ENCODE measurements at places on chromosomes 13 and 19.

DNA sequence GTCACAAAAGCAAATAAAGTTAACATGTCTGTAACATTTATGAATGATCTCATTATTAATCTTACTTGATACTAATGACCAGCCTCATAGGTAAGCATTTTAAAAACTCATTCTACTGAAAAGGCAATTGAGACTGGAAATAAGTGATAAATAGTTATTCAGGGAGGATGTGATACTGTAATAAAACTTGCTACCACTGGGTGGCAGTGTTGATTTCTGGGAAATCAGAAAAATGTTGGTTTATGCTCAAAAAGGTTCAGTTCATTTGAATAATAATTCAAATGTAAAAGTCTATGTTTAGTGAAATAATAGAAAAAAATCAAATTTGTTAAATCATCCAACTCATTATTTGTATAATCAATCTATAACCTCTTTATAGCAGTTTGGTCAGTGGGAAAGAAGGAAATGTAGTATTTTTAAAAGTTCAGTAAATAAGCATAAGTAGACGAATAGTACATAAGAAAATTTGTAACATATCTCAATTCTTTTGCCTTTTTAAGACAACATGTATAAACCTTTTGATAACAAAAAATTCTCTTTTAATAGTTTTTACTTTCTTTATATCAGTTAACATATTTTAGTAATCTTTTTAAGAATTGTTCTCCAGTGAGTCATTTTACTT lies 9.6 kb downstream of the ABHD13 start:
- DNase-seq = peak; percentile 62

DNA sequence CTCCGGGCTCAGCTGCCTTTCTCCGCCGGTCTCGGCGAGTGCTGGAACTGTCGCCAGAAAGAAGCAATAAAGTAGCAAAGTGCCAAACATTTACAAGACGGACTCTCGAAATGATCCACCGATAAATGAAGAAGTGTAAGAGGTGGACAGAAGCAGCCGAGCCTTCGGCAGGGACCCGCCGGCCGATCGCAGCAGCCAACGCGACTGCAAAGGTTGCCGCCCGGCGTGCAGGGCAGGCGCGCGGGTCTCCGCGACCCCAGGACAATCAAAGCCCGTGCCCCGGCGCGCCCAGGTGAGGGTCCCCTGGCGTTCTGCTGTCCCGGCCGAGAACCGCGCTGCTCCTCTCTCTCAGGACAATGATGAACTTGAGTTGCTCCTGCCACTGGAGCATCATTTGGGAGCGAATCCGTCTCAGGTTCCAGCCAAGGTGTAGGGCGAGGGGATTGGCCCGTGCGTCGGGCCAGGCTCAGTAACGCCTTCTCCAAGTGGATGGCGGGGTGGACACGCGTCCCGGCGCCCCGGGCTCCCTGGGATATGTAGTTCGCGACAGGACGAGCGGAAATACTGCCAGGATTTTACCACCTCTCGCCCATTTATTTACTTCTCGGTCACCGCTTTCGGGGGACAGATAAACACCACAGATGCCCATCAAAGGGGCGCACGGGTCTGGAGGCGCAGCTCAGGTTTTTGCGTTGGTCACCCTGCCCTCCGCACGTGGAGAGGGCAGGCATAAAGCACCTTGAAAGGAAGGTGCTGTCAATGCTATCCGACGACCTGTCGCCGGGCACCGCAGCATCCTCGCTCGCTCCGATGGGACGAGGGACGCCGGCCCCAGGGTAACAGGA lies at the start of the genes BIVM and POGLUT2:
Gene BIVM (plus strand): TSS at position 539 of the 845 bp plus-strand sequence. CDS start 8,149 bp downstream, outside the sequence.
Gene POGLUT2 (minus strand): TSS at position 396 of the 845 bp plus-strand sequence. CDS start 306 bp downstream, at position 90.
- no peak for DNase-seq

DNA sequence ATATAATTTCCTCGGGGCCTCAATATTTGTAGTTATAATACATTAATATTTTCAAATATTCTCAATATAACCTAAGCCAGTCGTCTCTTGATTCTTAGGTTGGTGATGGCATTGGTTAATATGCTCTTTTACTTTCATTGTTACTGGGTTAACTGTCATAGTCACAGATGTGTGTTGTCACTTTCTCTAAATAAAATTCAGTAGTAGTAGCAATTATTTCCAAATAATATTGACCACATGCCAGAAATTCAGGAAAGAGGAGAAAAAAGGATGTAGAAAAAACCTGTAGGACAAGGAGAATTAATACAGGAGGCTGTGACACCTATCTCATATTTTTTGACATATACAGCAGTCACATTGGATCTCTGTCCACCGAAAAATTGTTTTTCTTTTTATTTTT lies 322.7 kb upstream of the SLITRK6 start:
- no peak for DNase-seq

DNA sequence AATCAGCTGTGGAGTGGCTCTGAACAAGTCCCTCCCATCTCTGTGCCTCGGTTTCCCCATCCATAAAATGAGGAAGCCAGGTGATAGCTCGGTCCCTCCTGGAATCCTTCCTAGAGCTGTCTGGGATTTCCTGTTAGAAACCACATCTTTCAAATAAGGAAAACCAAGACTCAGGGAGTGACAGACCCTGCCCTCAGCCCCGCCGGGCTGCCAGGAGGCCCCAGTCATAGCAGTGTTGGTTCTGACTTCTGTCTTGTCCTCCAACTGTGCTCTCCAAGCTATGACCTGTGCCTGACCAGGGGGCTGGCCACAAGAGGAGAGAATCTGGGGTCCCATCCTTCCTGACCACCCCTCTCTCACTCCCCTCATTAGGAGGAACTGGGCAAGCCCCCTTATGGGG lies 1.1 kb upstream of the SHD start:
- DNase-seq = no peak

DNA sequence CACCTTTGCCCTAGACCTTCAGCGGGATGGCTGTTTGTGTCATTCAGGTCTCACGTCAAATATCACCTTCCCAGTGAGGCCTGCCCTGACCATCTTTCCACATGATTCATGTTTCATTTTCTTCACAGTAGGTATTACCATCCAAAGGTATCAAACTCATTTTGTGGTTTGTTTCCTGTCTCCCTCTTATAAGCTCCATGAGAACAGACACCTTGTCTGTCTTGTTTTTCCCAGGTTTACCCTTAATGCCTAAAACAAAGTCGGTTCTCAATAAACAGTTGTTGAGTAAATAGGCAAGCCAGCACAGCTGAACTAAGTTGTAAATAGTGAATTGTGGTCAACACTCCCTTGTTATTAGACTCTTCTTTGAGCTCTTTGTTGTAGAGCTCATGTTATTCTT lies 122.6 kb upstream of the GJB6 start:
- no peak for DNase-seq

- peak; percentile 81 for DNase-seq
Observed at GRCh38 chr19:56309511-56310185, 5.0 kb downstream of the ZSCAN5A start.

- DNase-seq = peak; percentile 77
Observed at GRCh38 chr19:21586311-21587116, 81.1 kb downstream of the ZNF429 start.

GRCh38 chr19:2806736-2807378 lies 12.8 kb upstream of the ZNF554 start:
- DNase-seq = no peak

DNA sequence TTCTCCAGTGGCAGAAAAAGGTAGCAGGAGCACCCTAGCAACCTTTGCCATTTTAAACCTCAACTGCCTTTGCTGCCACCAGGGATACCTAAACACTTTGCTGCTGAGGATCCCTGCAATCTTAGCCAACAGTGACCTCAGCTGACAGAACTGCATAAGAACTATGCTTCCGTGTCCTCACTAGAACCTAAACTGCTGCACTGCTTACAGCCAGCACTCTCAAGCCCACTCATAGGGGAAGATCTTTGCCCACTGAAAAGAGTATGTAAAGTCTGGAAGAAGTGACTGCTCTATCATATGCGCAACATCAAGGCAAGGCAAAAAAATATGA lies 270.0 kb upstream of the PCDH20 start:
- no peak for DNase-seq

GRCh38 chr13:99278200-99278599 lies 20.0 kb upstream of the GPR18 start:
- no peak for DNase-seq

- DNase-seq = no peak
Observed at GRCh38 chr19:56504581-56504980, 3.1 kb upstream of the ZNF471 start.

DNA sequence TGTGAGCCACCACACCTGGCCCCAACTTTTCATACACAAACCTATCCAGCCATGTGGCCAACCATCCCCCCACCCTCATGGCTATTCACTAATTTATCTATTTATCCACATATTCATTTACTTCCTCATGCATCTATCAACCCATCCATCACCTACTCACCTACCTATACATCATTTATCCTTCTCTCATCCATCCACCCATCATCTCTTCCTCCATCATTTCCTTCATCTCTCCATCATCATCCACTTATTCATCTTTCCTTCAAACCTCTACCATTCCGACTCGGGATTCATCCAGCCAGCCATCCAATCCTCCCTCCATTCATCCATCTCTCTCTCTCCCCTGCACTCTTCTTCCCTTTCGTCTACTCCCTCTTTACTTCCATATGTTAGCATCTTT lies 54.6 kb downstream of the RYR1 start:
- no peak for DNase-seq

DNA sequence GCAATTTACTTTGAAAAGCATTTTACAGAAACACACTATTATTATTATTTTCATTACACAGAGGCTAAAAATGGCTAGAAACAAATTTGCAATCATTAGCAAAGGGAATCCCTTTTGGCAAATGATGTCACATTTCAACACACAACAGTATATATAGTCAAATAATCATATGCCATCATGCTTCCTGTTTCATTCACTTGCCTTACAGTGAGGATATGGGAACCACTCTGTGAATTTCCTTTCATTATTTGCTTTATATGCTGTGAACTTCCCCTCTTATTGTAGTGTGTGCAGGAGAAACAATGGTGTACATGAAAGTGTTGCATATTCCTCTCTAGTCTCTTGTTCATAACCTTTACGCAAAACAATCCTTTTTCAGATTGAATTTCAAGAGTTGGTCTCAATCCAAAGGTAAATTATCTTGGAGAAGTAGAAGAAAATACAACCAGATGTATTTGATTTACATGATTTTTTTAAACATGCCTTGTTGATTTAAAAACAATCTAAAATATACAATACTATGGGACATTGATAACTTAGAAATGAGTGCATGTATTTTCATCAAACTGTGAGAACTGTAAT lies 657.3 kb downstream of the EFNB2 start:
- no peak for DNase-seq

DNA sequence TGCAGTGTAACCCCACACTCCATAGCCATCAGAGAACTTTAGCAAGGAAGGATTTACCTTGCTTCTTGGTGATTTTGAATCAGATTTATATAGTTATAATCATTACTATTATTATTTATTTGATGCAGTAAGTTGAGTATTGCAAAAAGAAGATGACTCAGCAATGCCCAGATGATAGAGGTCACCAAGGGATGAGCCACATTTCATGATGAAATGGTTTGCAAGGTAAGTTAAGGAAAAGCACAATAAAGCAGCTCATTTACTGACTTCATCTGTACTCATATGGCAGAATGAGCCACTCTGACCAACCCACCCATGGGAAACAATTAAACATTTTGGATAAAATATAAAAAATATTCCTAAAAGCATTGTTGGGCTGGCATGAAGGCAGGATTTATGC lies 59.1 kb downstream of the AKAP11 start:
- no peak for DNase-seq

- peak; percentile 33 for DNase-seq
Observed at GRCh38 chr19:3556978-3557460, 367 bp downstream of the MFSD12 start.

DNA sequence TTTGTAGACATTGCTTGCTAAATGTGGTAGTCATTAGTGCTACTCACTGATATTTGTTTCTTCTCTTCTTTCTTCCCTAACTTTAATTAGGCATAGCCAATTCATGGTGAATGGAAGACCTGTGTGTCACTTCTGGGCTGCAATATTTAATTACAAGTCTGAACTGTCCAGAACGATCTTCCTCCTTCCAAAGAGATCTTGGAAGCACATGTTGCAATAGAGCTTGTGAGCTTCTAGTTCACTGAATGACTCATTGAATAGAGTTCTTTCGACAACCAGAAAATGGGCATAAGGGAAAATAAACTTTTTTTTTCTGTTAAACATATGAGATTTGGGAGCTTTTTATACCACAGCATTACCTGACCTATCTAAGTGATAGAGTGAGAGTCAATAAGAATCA lies 1264.6 kb downstream of the PCDH9 start:
- no peak for DNase-seq

GRCh38 chr19:17436094-17436873 lies 12.2 kb downstream of the TMEM221 start:
- DNase-seq = no peak

DNA sequence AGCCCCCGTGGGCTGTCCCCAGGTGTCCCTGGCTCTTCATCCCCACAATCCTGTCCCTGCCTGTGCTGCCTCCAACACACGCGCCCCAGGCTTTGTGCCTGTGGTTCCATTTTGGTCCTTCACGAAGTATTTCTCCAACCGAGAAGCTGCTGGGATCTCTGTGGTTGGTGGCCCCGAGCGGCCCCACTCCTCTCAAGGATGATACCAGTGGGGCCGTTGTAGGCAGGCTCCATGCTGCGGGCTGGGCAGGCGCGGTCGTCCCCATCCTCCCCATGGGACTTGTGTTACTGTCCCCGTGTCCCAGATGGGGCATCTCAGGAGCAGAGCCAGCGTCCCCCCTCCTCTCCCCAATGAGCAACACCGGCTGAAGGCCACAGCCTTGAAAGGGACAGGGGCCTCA lies 3.7 kb upstream of the ZNF554 start:
- DNase-seq = no peak

DNA sequence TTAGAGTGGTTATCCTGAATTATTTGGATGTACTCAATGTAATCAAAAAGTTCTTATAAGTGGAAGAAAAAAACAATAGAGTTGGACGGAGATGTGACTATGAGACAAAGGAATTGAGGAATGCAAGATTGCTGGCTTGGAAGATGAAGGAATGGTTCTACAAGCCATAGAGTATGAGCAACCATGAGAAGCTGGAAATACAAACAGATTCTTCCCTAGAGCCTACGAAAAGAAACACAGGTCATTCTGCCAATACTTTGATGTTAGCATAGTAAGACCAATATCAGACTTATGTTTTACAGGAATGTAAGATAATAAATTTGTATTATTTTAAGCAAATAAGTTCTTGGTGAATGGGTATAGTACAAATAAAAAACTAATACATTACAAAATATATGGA lies 249.2 kb downstream of the DIAPH3 start:
- no peak for DNase-seq

- no peak for DNase-seq
Observed at GRCh38 chr19:56838024-56838908, 2.3 kb downstream of the PEG3 start.

- no peak for DNase-seq
Observed at GRCh38 chr19:41912899-41913537, 15.2 kb downstream of the ERFL start.

- no peak for DNase-seq
Observed at GRCh38 chr19:418761-419671, 10.1 kb upstream of the C2CD4C start.

- no peak for DNase-seq
Observed at GRCh38 chr13:57740719-57741118, 109.2 kb downstream of the PCDH17 start.
